ENCODE measurements at places on chromosomes 16 and 17.

DNA sequence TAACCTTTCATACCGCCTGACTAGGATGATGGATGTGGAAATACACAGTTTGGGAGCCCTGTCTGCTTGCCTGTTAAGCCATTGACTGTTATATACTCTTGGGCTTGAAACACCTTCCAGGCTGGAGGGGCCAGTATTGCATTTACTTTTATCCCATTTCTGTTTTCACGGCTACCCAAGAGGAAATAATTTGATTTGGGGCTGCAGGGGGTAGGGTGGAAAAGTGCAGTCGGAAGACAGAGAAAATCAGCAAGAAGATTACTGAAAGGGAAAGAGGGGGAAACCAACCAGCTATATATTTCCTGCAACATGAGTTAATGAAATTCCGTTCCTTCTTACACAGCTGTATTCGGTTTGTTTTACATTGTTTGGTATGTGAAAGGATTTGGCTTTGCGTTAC, 202.5 kb downstream of the CDH13 start:
- DNase-seq: no peak

DNA sequence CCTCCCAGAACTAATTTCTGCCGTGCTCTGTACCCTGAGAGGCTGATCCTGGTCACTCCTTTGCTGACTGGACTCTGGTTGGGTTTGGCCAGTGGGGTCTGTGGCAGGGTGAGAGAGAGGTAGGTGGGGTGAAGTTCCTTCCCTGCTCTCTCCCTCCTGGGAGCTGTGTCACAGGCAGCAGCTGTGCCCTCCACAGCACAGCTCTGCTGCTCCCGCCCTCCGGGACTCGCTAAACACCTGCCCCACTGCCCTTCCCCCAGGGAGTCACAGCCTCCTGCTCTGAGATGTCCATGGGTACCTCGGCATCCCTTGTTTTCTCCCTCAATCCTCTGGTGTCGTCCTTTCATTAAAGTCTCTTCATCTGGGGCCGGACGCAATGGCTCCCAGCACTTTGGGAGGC, 66.4 kb downstream of the SRCIN1 start:
- no peak for DNase-seq

DNA sequence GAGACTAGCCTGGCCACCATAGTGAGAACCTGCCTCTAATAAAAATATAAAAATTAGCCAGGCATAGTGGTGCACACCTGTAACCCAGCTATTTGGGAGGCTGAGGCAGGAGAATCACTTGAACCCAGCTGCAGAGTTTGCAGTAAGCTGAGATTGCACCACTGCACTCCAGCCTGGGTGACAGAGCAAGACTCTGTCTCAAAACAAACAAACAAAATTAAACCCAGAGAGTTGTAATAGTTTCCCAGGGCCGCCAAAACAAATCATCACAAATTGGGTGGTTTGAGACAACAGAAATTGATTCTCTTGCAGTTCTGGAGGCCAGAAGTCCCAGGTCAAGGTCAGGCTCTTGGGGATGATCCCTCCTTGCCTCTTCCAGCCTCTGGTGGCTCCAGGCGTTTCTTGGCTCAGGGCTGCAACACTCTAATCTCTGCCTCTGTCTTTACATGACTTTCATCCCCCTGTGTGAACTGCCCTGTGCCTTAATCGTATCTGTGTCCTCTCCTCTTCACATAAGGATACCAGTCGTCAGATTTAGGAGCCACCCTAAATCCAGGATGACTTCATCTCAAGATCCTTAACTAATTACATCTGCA, 100.3 kb upstream of the NOL11 start:
- no peak for DNase-seq

GRCh38 chr17:36755586-36755985, 154.2 kb downstream of the MRM1 start:
- DNase-seq: no peak

DNA sequence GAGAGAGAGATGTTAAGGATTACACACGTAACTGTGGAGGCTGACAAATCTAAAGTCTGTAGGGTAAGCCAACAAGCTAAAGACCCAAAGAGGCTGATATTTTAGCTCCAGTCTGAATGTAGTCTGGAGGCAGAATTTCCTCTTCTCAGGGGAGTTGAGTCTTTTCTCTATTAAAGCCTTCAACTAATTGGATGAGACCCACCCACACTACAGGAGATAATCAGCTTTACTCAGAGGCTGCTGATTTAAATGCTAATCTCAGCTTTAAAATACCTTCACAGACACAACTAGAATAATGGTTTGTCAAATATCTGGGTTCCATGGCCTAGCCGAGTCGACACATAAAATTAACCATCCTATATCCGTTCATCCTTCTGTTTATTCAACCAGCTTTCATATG, 204.3 kb upstream of the PSMD7 start:
- no peak for DNase-seq
